Erythroblast (primary cell): ENCODE measurements at places on chromosomes 16 and 17.

DNA sequence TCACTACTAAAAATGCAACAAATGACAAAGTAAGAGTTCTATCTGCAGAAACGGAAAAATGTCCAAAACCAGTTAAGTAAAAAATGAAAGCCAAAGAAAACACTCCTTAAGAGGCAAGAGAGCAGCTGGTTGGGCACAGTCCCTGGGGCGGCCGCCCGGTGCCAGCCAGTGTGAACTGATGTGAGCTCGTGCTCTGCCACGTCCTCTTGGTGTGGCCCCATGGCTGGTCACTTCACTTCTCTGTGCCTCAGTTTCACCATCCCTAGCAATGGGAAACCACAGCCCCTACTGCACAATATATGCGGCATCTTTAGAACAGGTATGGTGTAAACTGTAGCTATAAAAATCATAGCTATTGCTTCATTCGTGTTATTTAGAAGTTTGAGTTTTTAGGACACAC lies 21.2 kb downstream of the USP36 start:
- DNase-seq: no peak

DNA sequence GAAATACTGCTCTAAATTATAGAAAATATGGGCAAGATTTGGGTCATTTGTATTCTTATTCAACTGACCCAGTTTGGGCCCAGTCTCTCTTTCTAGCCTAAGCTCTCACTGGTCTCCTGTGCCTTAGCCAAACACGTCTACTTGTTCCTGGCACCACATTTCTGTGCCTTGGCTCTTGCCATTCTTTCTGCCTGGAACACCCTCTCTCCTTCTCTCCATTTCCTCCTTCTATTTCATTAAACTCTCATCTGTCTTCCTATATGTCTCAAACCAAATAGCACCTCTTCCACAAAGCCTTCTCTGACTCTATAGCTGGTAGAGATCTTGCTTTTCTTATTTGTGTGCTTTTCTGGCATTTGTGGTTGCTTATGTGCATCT lies 37.7 kb upstream of the NUFIP2 start:
- DNase-seq: no peak

GRCh38 chr17:76643553-76644148 lies at the start of gene ST6GALNAC1:
Gene ST6GALNAC1, minus strand, starts transcription at chr17:76643757. Its CDS starts 119 bp downstream, at chr17:76643638.
- DNase-seq: peak; percentile 89

DNA sequence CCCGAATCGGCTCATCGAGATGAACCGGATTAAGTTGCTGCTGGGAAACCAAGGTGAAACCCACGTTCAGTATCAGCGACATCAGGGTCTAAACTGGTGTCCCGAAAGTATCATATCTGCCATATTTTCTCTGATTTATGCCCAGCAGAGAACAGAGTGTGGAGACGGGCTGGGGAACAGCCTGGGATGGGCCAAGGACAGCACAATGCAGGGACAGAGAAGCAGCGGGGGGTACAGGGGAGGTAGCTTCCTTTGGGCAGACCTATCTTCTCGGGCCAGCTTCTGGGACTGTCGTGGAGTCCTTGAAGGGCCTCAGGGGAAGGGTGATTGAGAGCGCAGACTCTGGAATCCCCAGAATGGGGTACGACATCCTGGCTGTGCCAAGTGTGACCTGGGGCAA lies 17.5 kb upstream of the MLKL start:
- DNase-seq: no peak

DNA sequence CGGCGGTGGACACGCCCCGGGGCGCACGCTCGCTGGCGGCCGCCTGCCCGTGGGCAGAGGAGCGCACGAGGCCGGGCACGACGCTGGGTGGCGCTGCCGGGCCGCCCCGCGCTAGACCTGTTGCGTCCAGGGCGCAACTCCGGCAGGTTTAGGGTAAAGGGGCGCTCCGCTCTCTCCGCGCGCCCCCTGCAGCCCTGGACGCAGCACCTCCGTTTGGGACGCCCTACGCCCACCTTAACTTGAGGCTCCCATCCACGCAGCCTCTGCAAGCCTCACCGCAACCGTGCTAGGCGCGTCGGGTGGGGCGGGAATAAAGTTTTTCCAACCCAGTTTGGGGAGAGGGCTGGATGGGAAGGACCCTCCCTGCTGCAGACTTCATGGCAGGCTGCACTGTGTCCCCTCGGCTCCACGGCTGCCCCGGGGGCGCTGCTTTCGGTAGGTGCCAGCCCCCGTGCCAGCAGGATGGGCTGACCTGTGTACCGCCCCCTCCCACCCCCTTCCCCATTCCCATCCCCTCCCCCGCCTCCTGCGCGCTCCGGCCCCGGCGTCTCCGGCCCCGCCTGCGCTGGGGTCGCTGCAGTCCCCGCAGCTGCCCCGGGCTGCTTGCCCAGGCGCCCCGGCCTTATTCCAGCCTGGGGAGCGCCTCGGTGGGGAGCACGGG lies at the start of gene SYT17:
Gene SYT17 (plus strand): TSS at position 531 of the 661 bp plus-strand sequence. CDS start 407 bp downstream, outside the sequence.
- peak; percentile 76 for DNase-seq
